Eye (tissue), 1 donor: ENCODE measurements at places on chromosomes 3 and 15.

DNA sequence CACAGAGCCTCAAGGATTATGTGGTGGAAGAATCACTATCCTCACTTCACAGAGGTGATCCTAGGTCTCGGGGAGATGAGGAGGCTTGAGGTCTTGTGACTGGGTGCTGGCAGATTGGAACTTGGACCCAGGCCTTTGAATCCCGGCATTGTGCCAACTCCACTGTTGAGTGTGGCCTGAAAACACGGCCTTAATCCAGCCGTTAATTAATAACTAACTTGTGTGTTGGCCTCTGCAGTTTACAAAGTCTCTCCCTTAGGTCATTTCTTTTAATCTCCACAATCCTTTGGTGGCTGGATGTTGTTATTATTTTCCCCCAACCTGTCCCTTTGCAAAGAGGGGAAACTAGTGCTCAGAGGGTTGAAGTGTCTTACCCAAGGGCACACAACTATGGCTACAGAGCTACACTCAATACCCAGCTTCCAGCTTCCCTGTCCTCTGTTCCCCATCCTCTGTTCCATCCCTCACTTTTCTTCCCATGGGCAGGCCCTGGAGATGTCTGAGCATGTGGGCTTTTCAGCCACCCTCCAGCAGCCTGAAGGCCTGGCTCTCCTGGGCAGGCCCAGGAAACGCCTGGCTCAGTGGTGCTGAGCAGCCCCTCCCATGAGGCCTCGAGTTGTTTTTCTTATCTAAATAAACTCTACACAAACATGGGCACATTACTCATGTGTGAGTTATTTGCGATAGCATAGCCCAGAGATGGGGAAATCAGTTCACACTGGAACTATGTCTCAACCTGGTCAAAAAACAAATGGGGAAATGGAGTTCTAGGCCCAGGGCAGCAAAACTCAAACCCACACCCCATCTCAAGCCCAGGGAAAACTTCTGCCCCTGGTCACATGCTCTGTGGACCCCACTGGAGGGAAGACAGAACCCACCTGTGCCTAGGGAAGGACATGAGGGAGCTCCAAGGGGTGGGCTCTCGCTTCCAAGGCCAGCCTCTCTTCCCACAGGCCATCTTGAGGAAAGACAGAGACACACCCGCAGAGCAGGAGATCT is 16.8 kb upstream of the SMAD3 start:
- DNase-seq: no peak

DNA sequence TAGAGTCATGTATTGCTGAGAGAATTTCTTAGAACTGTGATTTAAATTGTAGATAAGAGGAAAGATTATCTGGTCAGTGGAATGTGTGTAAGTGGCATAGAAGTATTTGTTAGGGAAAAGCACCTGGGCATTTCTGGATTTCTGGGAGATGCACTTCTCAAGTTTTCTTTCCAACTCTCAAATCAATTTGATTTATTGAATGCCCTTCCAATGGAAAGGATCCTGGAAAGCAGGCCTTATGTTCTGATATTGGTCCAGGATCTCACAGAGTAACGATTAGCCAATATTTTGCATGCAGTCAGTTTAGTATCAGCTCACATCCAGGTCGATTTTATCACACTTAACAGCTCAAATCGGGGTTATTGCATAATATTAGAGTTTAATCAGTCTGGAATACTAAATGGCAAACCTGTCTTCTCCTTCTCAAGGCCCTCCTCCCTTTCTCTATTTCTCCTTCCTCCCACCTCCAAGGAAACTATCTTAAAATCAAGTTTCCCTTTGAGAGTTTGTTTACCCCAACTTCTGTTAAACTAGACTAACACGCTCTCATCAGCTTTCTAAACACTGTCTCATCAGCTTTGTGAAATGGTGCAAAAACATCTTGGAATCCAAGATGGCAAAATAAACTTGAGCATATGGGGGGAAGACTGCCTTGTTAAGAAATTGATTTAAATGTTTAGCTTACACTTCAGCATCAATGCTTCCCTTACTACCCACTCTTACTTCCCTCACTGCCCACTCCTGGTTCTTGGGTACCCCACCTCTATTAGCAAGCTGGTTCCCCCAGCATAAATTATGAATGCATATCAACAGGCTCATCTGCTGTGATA is 9.5 kb downstream of the SOX2 start:
- DNase-seq: peak; percentile 54

DNA sequence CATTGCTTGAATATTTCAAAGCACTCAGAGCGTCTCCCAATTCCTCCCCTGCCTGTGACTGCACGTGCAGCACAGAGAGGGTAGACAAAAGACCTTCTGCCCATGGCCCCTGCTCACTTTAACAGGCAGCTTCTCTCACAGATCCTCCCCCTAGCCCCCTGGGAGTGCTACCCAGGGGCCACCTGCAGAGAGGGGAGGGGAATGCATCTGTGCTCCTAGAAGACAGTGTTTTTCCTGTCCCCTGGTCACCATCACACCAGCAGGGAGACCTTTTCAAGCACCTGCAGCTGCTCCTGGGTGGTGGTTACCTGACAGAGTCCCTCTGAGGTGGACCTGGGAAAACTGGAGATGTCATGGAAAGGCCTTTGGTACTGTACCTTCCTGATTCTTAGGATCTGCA is 56.7 kb upstream of the PRR23C start:
- no peak for DNase-seq

- peak; percentile 92 for DNase-seq
Observed at GRCh38 chr3:107927361-107928083, 163.3 kb downstream of the CD47 start.

DNA sequence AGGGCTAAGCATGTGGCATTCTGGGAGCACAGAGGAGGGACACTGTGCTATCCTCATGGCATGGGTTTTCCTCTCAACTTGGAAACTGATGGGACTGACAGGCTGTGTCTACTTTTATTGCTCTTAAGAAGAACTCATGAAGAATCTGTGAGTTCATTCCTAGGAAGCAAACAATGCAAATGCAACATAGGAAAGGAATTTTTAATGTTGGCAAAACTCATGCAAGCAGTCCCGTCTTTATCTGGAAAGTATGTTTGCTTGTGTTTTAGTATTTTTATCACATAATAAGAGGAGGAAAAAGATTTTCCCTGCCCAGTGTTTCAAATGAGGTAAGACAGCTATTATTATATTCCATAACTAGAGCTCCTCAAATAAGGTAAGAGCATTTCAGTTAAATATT is 89.7 kb downstream of the TRIM42 start:
- DNase-seq: no peak

DNA sequence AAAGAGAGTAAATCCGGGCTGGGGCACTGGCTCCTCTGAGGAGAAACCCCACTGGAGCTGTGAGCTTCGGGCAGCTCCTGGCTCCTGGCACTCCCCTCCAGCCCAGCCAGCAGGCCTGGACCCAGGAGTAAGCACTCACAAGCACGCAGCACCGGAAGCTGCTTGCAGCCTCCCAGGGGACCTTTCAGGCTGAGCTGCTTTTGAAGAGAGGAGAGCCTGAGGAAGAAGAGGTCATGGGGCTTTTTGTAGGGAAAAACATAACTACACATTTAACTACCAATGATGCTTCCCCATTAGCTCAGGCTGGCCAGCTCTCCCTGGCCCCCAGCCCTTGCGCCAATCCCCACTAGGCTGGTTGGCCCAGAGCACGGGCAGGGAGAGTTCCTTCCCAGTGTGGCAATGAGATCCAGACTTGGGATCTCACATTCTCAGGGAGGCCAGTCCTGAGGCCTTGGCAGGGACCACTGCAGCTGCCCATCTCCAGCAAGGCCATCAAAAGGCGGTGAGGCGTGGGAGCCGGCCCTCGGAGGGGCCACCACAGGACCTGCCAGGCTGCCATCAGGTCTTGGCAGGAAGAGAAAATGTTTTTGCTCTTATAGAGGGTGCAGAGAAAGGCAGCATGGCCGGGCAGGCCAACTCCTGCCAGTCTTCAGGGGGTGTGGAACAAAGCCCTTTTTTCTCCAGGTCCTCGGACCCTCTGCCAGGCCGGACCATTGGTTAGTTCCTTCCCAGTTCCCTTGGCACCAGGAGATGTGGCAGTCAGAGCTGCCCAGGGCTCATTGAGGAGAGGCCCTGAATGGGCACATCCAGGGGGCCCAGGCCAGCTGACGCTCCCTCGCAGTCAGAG is 41.5 kb upstream of the MFGE8 start:
- peak; percentile 40 for DNase-seq

DNA sequence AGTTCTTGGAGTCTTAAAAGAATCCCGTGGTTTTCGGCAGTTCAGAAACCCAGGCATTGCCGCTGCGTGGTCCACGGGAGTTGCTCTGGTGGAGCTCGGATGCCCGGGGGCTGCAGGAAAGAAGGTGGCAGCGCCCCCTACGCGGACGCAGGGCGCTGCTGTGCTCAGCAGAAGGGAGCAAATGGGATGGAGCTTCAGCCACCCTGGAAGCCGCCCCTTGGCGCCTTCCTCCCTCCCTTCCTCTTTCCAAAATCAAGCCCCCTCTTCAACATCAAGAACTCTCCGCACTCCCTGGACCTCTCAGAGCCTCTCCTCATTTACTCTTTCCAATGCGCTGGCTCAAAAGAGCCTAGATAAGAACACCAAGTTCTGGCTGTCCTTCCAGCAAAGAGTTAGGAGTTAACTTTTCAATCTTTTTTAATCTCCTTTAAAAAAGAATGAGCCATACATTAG is 880 bp upstream of the CHRNA7 start:
- peak; percentile 85 for DNase-seq

DNA sequence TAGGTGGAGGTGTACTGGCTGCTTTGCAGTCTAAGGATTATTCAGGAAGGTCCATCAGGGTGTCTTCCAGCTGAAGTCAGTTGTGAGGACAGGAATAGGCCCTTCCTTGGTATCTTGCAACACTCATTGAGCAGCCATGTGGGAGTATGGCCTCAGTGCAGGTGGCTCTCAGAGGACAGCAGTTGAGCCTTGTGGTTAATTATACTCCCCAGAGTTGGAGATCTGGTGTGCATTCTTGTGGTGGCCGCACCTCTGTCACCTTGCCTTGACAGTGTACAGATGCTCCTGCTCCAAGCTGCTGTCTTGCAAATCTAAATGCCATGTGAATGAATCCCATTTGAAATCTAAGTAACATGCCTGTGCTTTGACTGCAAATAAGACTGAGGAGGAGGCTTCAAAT is 339.9 kb upstream of the BCHE start:
- DNase-seq: no peak

GRCh38 chr3:126998728-126999127 is 15.8 kb downstream of the PLXNA1 start:
- DNase-seq: no peak

DNA sequence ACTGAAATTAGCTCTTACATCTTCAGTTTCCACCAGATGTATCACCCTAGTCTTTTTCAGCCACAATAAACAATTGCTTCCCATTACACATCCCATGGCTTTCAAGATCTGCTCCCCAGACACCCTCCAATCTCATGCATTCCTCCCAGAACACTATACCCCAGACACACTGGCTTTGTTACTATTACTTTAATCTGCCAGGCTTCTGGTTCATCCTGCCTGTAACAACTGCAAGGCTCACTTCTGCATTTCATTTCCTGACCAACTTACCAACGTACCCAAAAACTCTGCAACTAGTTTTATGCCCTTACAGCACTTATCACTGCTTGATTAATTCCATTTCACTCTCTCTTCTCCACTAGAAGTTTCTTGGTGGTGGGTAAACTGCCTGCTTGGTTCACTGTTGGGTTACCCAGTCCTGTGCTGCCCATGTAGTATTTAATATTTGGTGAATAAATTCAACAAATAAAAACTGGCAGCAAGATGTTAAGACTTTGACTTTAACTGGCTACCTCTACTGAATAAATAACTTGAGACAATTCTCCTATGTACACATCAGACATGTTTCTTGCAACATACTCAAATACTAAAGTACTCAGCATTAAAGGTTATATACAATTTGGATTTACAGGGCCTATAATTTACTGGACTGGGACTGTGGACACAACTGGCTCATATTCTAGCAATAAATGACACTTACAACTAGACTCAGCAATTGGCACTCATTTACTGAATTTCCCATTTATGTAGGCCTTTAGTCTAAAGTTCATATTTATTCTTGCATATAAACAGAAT is 2.7 kb downstream of the RPL22L1 start:
- no peak for DNase-seq

GRCh38 chr15:86040356-86041033 is 39.2 kb upstream of the AGBL1 start:
- no peak for DNase-seq

GRCh38 chr3:64046996-64047594 is 23.8 kb upstream of the PSMD6 start:
- no peak for DNase-seq

GRCh38 chr3:70985572-70985971 is 598.0 kb downstream of the FOXP1 start:
- DNase-seq: no peak

DNA sequence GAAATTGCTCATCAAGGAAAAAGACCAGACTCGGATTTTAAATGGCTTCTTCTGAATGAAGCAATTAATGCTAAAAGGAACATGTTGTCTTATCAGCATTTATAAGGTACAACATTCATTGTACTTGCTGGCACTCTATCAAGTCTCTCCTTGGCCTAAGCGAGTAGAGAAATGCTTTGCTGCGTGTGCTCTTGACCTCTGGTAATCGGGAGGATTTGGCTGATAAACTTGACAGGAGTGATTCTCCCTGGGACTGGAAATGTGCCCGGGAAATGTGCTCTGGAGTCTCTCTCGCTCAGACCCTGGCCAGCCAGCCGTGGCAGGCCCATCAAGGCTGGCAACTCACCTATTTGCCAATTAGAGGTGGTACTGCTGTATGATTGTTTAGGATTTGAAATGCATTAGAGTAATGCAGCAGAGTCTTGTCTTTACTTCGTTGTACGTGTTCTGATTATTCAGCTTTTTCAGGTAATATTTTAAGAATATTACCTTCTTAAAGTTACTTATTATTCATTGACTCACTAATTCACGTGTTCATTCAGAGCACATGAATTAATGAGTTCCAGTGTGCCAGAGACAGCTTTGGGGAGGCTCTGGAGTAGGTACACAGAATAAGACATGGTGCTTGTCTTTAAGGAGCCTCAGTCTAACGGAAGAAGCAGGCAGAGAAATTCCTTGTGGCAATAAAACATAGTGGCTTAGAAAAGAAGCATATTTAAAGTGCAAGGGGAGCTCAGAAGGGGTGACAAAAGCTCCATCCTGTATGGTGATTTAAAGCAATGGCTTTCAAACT is 48.0 kb upstream of the TPRG1 start:
- no peak for DNase-seq

- DNase-seq: peak; percentile 34
Observed at GRCh38 chr3:130658678-130659077, 88.0 kb downstream of the PIK3R4 start.

DNA sequence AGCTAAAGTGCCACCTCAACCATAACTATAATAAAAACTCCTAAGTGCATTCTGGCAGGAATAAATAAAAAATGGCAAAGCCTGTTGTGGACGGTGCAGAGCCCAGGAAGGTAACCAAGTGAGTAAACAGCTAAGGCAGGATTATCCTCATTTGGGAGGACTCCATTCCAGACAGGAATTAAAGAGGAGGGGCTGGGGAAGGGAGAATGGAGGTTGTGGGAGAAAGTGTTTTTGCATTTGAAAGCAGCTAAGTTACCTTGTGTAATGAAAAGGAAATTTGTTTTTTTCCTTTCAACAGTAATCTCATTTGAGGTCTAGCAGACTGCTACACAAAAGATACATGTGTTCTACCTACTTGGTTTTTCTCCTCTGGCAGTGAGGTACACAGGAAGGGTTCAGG is 248.5 kb downstream of the TIGIT start:
- DNase-seq: no peak

- no peak for DNase-seq
Observed at GRCh38 chr3:164194842-164195241, 883.5 kb downstream of the SI start.

- DNase-seq: peak; percentile 91
Observed at GRCh38 chr3:68876112-68876713, 56.1 kb downstream of the TAFA4 start.
